Cardiac septum (tissue), 1 donor: ENCODE measurements at places on chromosomes 6 and 20. TPM values are rescaled to one million over a fixed set of nuclear protein-coding genes. Genes with fewer than 3 reads are reported as not detected.

Gene SIRPD
- total RNA-seq = not detected

Gene PKIB
- total RNA-seq = 0.38 TPM

Gene SSTR4
- total RNA-seq = not detected

Gene NKAIN4
- total RNA-seq = not detected

Gene MEI4
- not detected for total RNA-seq

Gene IFNGR1
- 60.1 TPM for total RNA-seq

Gene GJA10
- not detected for total RNA-seq

Gene AFDN
- 67.1 TPM for total RNA-seq

Gene SLC22A16
- not detected for total RNA-seq

Gene F13A1
- total RNA-seq = 50.9 TPM

Gene ARMH2
- not detected for total RNA-seq

Gene LPIN3
- total RNA-seq = 26.9 TPM

Gene PPP1R18
- 37.7 TPM for total RNA-seq

Gene COL12A1
- 40.3 TPM for total RNA-seq

Gene FOXS1
- total RNA-seq = 6.1 TPM

Gene KIF25
- 0.24 TPM for total RNA-seq

Gene KHDRBS2
- total RNA-seq = 0.16 TPM

Gene MAN1A1
- 15.0 TPM for total RNA-seq
